ENCODE measurements at places on chromosomes 2 and 18. TPM values are rescaled to one million over a fixed set of nuclear protein-coding genes. Genes with fewer than 3 reads are reported as not detected.

YIPF4 gene
- total RNA-seq: 34.9 TPM

SERPINB4 gene
- not detected for total RNA-seq

AQP4 gene
- not detected for total RNA-seq

PLA2R1 gene
- total RNA-seq: not detected
